HepG2 (cell line): ENCODE measurements at places on chromosomes 13 and 19.

DNA sequence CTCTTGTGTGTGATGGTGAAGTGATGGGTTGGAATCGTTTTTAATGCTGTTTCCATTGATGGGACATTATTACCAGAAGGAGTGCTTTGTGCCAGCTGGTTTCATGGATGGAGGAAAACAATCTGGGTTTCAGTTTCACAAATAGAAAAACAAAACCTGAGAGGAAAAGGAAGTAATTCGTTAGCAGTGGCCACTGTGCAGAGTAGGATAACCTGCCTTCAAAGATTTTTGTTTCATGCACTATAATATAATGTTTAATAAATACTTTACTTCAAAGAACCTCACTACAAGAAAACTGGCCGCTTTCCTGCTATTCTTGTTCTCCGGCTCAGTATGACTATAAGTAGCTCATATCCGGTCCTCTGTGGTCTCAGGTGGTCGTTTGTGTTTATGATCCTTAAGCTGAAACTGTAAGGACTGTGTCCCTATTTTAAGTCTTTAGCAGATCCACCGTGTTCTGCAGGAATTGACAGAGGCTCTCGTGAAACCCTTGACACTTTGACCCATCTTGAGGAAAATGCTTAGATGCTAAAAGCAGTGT is 104.7 kb downstream of the GGACT start:
- no peak for DNase-seq

GRCh38 chr13:99995104-99995588 is 13.6 kb downstream of the ZIC2 start:
- no peak for DNase-seq

GRCh38 chr13:45055902-45056648 is 64.2 kb upstream of the GTF2F2 start:
- no peak for DNase-seq

DNA sequence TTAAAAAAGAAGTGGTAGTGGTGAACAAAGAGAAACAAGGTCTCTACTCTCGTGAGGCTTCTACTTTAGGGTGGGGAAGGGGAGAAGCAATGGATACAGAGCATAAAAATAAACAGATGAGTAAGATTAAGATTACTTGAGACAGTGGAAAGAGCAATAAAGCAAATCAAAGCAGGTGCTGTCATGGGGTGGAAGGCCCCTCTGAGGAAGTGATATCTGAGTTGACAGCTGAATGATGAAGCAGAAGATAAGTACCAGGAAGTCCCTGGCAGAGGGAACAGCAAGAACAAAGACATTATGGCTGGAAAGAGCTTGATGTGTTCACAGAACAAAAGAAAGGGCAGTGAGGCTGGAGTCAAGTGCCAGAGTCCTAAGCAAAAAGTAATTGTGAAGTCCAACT is 221.8 kb downstream of the ENOX1 start:
- no peak for DNase-seq

DNA sequence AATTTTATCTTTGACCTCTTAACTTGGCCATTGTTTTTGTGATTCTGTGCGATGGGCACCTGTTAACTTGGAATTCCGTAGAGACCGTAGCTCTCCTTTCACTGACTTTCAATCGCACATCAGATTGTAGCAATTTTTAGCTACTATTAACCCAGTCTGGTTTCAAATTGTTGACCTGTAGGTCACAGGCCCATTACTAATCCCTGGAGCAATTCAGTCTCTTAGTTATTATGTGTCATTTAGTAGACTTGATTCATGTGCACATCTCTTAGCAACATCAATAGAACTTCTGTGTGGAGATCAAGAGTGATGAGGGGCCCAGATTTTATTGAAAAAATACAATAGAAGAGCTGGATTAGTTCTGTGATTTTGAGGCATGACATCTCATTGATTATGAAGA is 549.6 kb upstream of the SLC10A2 start:
- no peak for DNase-seq

DNA sequence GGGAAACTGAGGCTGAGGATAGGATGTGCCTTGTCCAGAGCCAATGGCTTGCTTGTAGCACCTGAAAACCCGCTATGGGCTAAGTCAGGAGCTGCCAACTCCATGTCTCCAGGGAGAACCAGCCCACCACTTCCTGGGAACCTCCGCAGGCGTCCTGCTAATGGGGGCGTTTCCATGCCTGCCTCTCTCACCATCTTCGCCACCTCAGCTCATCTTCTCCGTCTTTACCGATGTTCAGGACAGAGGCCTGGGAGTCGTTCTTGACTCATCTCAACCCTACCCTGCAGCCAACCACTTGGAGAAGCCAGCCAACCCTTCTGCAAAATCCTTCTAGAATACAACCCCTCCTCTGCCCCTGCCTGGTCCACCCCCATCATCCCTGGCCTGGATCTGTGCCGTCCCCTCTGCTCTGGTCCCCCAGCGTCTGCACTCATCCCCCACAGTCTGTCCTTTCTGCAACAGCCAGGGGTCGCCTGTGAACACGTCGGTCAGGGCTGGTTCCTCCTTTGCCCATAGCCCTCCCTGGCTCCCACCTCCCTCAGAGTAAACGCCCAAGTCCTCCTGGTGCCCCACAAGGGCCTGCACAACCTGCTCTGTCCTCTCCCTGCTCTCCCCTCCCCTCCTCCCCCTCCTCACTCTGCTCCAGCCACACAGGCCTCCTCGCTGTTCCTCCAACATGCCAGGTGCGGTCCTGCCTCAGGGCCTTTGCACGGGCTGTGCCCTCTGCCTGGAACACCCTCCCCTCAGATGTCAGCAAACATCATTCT is 31.0 kb downstream of the PTPRS start:
- DNase-seq: no peak
